Tibial nerve (tissue), 4 donors: ENCODE measurements at places on chromosomes 1 and 21. TPM values are rescaled to one million over a fixed set of nuclear protein-coding genes. Genes with fewer than 3 reads are reported as not detected.

The KDM5B gene
- 61.5 TPM for total RNA-seq

GRCh38 chr1:19495799-19496526, 10.6 kb upstream of the CAPZB start:
- peaks cover 21% of the 10 kb centered on the region for H3K4me1 ChIP-seq
- peak overlapping the region; percentile 81 for H3K27ac ChIP-seq
- no peaks in the 10 kb centered on the region for H3K36me3 ChIP-seq
- no peak overlapping the region for H3K4me3 ChIP-seq
- no peaks in the 10 kb centered on the region for H3K27me3 ChIP-seq
- no peak for DNase-seq

DNA sequence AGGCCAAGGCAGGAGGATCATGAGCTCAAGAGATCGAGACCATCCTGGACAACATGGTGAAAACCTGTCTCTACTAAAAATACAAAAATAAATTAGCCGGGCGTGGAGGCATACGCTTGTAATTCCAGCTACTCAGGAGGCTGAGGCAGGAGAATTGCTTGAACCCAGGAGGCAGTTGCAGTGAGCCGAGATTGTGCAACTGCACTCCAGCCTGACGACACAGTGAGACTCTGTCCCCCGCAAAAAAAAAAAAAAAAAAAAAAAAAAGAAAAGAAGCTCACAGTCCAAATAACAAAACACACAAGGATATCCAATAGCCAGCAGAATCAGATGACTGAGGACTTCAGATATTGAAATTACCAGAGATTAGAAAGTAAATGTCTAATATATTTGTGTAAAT, 11.8 kb downstream of the AHCTF1 start:
- H3K4me1 ChIP-seq = peaks cover 9% of the 10 kb centered on the region
- H3K36me3 ChIP-seq = peaks cover 28% of the 10 kb centered on the region
- DNase-seq = no peak
- no peak overlapping the region for H3K4me3 ChIP-seq
- H3K27ac ChIP-seq = peak overlapping the region; percentile 15

- H3K36me3 ChIP-seq = no peaks in the 10 kb centered on the region
- no peaks in the 10 kb centered on the region for H3K27me3 ChIP-seq
- no peak overlapping the region for H3K27ac ChIP-seq
- H3K4me1 ChIP-seq = no peaks in the 10 kb centered on the region
These were observed 26.6 kb downstream of the TENT5C start for GRCh38 chr1:117632269-117633067.

DNA sequence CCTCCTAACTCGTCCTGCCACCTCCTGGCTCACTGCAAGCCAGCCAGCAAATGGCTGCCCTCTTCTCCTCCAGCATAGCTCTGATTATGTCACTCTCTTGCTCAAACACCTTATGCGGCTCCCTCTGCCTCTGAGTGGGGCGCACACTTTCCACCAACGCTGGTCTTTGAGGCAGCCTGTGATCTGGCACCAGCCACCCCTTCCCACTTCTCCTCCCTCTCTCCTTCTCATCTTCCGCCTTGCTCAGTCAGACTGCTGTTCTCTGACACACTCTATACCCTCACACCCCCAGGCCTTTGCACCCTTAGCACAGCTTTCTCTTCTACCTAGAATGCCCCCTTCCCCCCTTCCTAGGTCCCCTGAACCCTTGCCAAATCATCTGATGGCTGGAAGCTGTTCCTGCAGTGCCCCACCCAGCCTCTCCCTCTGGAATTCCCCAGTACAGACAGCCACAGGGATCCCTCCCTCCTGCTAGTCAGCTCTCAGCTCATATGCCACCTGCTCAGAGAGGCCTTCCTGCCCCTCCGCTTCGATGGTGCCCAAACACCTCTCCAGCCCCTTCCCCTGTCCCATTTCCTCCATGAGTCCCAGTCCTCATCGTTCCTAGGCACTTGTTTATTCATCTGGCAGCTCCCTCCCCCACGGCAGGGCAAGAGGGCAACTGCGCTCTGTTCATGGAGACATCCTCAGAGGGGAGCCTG, 21.7 kb upstream of the PEF1 start:
- no peak overlapping the region for H3K4me3 ChIP-seq
- H3K36me3 ChIP-seq = peaks cover 9% of the 10 kb centered on the region
- peak; percentile 21 for DNase-seq

DNA sequence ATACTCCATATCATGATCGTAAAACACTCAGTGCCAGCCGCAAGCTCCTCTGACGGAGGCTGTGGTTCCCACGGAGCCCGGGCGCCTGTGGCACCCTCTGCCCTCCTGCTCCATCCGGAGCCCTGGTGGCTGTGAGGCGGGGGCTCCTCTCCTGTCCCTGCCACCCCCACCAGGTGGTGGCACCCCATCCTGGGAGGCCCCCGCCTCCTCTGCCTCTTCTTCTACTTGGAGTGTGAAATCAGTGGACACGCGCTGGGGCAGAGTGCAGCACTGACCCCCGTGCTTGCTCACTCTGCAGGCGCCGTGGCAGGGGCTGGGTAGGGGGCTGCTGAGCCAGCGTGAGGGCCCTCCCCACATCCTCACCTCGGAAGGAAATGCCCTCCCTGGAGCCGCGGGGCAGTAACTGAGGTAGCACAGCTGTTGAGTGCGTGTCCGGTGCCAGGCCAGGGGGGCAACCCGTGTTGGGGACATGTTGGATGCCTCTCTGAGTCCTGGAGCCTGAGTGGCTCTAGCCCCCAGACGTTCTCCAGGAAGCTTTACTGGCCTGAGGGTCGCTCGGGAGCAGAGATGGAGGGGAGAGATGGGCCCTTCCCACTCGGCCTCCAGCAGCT, 58.7 kb upstream of the ABCG1 start:
- no peak overlapping the region for H3K27ac ChIP-seq
- H3K4me3 ChIP-seq = no peak overlapping the region
- H3K4me1 ChIP-seq = no peaks in the 10 kb centered on the region
- DNase-seq = no peak
- H3K27me3 ChIP-seq = no peaks in the 10 kb centered on the region
- H3K36me3 ChIP-seq = no peaks in the 10 kb centered on the region

GRCh38 chr1:186479162-186479561, 18.2 kb upstream of the PDC start:
- DNase-seq = no peak
- H3K4me1 ChIP-seq = no peaks in the 10 kb centered on the region
- no peaks in the 10 kb centered on the region for H3K27me3 ChIP-seq
- no peak overlapping the region for H3K27ac ChIP-seq

The COL6A1 gene
- total RNA-seq = 669 TPM

The FAM131C gene
- total RNA-seq = not detected

DNA sequence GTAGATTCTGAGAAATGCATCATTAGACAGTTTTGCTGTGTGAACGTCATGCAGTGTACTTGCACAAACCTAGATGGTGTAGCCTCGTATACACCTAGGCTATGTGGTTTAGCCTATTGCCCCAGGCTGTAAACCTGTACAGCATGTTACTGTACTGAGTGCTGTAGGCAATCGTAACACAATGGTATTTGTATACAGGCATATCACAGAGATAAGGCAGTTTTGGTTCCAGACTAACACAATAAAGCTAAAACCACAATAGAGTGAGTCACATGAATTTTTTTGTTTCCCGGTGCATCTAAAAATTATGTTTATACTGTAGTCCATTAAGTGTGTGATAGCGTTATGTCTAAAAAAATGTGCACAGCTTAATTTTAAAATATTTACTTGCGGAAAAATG, 6.9 kb downstream of the IL10RB start:
- no peak overlapping the region for H3K4me3 ChIP-seq
- no peaks in the 10 kb centered on the region for H3K36me3 ChIP-seq
- no peak for DNase-seq

GRCh38 chr1:228304225-228304624, 96.4 kb downstream of the OBSCN start:
- H3K4me3 ChIP-seq = no peak overlapping the region
- no peaks in the 10 kb centered on the region for H3K4me1 ChIP-seq
- no peak overlapping the region for H3K27ac ChIP-seq
- no peaks in the 10 kb centered on the region for H3K27me3 ChIP-seq

The ADPRS gene
- total RNA-seq = 41.0 TPM

GRCh38 chr1:232709386-232709785, 79.5 kb upstream of the SIPA1L2 start:
- H3K4me3 ChIP-seq = no peak overlapping the region
- DNase-seq = no peak
- H3K4me1 ChIP-seq = peaks cover 8% of the 10 kb centered on the region
- no peak overlapping the region for H3K27ac ChIP-seq

The UQCRHL gene
- 2.5 TPM for total RNA-seq

The AMPD1 gene
- not detected for total RNA-seq

DNA sequence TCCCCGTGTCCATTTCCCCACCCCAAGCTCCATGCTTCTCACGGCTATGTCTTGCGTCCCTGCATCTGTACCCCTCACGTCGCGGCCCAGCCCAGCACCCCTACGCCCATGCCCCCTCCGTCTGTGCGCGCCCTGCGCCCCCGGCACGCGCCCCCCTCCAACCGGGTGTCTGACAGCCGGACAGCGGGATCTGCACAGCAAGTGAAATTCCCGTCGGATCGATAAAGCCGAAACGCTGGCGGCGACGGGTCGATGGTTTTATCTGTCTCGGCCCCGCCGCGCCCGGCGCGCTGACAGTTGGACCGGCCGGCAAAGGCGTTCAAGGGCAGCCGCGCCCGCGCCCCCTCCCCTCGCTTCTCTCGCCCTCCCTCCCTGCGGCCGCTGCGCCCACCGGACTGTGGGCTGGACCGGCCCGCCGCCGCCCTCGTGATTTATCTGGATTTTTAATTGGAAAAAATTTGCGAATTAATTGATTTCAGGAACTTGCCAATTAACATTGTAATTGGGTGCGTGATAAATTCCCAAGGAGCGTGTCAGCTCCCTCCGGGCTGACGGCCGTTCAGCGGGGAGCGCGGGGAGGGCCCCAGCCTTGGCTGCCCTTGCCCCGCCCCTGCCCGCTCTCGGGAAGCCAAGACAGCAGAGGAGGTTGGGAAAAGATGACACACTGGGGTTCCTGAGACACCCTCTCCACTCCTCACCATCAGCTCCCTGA, 57.1 kb downstream of the TMEM53 start:
- H3K36me3 ChIP-seq = no peaks in the 10 kb centered on the region
- no peak for DNase-seq
- no peak overlapping the region for H3K27ac ChIP-seq
- peaks cover 7% of the 10 kb centered on the region for H3K4me1 ChIP-seq
- peaks cover 12% of the 10 kb centered on the region for H3K27me3 ChIP-seq
- peak overlapping the region; percentile 27 for H3K4me3 ChIP-seq

The KRTAP19-3 gene
- not detected for total RNA-seq

DNA sequence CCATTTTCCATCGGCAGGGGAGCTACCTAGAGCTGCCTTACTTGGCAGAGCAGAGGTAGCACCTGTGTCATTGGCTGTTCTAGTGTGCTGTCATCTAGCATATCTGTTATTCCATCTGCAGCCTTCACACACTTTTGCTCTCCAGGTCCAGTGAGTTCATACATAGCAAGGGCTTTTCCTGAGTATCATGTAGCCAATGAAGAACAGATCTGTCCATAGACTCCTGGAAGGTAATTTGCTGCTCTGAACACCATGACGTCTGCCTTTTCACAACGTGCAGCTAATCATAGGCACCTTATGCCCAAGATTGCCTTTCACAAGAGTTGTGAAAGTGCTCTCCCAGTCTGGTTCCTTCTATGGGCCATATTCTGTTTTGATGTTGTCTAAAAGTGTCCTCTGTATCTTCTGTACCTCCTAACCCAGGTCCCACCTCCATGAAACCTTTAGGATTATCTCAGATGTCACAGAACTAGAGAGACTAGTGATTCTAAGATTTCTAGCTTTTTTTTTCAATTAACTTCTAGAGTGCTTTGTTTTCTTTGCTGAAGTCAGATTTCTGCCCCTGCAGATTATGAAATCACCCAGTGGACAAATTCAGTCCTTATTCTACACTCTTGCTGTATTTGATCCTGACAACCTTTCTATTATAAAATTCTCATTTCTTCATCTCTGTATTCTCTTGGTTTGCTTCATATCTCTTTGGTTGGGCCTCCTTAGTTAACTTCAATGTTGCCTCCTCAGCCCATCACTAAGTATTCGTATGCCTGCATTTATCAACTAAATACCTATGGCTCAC, 134.8 kb downstream of the PBX1 start:
- H3K4me3 ChIP-seq = no peak overlapping the region
- H3K36me3 ChIP-seq = no peaks in the 10 kb centered on the region
- no peak for DNase-seq
- H3K4me1 ChIP-seq = no peaks in the 10 kb centered on the region
- no peak overlapping the region for H3K27ac ChIP-seq

GRCh38 chr1:198156745-198157240, at the start of gene NEK7:
Gene NEK7, plus strand, starts transcription at chr1:198156998. Its CDS starts 75,583 bp downstream, at chr1:198232581.
- no peaks in the 10 kb centered on the region for H3K4me1 ChIP-seq
- DNase-seq = peak; percentile 73
- H3K36me3 ChIP-seq = no peaks in the 10 kb centered on the region
- H3K4me3 ChIP-seq = peak within 1 kb of the TSS; percentile 73

The SERTAD4 gene
- total RNA-seq = 1.7 TPM

- H3K4me1 ChIP-seq = peaks cover 16% of the 10 kb centered on the region
- no peaks in the 10 kb centered on the region for H3K36me3 ChIP-seq
- no peak overlapping the region for H3K4me3 ChIP-seq
These were observed 11.3 kb upstream of the ADGRB2 start for GRCh38 chr1:31775210-31775999.

The AIM2 gene
- 0.59 TPM for total RNA-seq

DNA sequence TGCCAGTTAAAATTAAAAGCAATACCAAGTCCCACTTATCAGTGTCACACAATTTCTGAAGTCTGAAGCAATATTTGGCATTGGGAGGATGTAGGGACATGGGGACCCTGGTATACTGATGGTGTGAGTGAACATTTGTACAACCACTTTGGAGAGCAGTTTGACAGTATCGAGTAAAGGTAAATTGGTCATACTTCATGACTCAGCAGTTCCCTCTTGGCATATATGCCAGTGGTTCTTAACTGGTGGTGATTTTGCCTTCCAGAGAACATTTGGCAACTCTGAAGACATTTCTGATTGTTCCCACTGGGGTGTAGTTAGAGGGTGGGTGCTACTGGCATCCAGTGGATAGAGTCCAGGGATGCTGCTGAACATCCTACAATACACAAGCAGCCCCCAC, 19.7 kb downstream of the FMOD start:
- no peaks in the 10 kb centered on the region for H3K36me3 ChIP-seq
- no peak for DNase-seq
- H3K27me3 ChIP-seq = no peaks in the 10 kb centered on the region
- H3K4me3 ChIP-seq = no peak overlapping the region

The OR2G6 gene
- total RNA-seq = not detected

GRCh38 chr21:42431196-42431595, 27.5 kb downstream of the UBASH3A start:
- H3K36me3 ChIP-seq = no peaks in the 10 kb centered on the region
- no peaks in the 10 kb centered on the region for H3K27me3 ChIP-seq
